Stimulated activated CD4-positive, alpha-beta T cell treated with anti-CD3 and anti-CD28 coated beads, Interleukin-1b, Interleukin-23, amount 100 ng/mL, for 1 hour (primary cell): ENCODE measurements at places on chromosomes 3 and 15.

DNA sequence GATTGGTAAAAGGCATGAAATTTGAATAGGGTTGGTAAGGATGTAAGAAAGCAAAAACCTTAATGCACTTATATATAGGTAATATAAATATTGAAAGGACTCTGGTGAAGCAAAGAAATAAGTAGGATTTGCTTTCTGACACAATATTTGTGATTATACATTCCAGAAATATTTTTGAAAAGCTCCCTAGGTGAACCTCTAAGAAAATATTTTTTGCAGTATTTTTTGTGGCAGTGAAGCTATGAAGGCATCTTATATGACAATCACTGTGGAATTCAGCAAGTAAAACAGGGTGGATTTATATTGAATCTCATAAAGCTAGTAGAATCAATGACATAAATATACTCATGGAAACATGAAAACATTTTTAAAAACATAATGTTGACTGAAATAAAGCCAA, 119.6 kb upstream of the EPHA3 start:
- no peak for DNase-seq

DNA sequence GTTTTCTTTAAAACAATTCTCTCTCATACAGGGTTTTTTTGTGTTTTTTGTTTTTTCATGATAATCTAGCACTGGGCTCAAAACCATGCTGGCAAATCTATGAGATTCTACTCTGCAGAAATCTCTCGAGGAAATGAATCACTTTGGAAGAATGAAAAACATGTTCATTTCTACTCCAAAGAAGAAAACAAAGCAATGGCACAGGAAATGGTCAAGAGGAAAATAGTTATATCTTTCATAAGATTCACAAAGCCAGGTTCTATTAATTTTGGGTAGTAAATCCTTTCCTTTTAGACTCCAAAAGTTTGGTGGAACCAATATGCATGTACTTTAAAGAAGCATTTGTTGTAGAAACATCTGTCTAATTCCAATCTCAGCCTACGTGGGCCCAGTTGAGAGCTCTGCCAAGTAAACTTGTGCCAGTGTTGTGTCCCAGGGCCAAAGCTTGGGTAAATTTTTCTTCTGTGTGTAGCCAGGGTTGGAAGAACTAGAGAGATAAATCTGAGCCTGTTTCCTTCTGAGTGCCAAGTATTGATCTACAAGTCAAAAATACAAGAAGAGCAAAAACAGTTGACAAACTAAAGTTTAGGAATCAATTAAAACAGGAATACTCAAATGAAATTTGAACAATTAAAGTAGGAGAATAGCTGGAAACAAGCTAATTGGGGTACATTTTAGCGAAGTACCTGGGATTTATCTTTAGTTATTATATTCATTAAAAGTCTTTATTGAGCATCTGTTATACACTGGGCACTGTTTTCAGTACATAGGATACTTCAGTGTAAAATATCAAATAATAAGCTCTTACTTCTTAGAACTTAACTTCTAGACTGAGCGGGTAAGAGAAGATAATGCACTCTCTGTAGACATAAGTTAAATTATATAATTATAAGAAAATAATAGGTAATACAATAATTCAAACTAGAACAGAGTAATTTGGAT, 657.5 kb upstream of the NECTIN3 start:
- DNase-seq = no peak

DNA sequence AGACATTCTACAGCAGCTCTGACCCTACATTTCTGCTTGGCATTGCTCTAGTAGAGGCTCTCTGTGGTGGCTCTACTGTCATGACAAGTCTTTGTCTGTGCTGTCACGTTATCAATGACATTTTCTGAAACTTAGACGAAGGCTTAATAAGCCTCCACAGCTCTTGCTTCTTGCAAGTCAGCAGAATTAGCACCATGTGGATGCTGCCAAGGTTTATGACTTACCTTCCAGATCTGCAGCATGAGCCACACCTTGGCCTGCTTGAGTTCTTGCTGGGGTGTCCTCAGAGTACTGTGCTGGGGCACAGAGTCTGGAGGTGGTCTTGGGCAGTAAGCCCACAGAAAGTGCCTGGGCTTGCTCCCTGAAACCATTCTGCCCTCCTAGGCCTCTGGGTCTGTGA, 9.8 kb downstream of the RTP1 start:
- no peak for DNase-seq

- DNase-seq = no peak
Observed at GRCh38 chr3:149534082-149534481, 59.6 kb downstream of the TM4SF4 start.

DNA sequence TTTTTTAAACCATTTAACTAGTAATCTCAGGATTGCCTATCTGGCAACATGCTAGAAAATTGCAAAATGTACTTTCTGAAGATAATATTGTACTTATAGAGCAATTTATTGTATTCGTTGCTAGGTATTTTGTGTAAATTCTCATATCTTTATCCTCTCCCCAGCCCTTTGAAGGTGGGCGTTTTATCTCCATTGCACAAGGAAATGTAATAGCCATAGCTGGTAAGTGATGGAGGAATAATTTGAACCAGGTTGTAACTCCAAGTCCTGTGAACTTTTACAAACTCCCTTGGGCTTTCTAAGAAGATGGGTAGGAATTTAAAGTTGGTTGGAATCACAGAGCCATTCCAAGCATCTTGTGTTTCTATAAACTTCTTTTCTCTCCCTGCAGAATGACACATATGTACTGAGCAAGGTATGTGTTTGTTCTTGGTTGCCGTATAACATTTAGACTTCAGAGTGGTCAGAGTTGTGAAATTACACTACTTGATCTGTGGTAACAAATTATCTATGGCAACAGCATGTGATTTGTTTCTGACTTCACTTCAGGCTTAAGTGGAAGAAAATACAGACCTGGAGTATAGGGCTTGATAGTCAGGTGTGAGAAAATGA, 170.9 kb downstream of the AKAP13 start:
- no peak for DNase-seq

DNA sequence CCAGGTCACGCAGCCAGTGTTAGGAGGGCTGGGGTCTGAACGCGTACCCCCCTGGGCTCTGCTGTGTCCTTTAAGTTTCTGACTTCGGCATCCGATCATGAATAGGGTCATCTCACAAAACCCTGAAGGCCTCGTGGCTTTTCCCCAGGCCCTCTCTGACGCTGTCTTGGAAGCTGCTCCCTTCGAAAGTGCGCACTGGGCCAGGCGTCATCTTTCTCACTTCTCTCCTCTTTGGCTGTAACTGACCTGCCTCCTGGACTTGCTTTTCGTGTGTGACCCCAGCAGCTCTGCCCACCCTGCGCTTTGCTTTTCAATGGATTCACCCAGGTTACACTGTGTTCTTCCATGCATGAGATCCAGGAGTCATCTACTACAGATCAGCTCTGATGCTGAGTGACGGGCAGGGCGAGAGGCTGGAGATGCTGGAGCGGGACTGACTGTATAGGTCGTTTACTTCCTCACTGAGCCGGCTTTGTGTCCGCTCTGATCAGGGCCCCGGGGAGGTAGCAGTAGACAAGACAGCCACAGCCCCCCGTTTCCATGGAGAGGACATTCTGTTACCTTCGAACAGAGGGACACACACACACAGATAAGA, 45.0 kb upstream of the PCSK6 start:
- DNase-seq = no peak

GRCh38 chr3:118400886-118401285, 633.8 kb downstream of the IGSF11 start:
- DNase-seq = no peak

DNA sequence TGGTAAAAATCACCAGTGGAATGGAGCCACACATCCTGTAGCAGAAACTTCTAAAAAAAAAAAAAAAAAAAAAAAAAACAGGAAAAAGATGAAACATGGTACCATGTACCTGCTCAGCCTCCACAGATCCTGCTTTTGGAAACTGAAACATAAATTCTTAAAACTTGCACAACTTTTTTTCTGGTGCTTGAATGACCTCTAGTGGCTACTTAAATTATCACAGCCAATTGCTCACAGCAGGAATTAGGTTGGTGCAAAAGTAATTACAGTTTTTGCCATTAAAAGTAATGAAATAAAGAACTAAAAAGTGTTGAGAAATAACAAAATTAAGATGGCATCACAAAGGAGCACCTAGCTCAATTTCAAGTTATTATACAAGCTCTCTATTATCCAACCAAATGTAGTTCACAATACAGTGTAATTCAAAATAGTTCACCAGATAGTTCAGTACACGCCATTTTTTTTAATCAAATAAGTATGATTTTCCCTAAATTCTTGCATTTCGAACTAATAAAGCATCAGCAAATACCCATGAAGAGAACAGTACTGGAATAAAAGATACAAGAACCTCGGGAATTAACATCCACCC, 80.6 kb downstream of the ULK4 start:
- DNase-seq = no peak

- DNase-seq = no peak
Observed at GRCh38 chr15:56759450-56759845, 26.1 kb upstream of the ZNF280D start.

DNA sequence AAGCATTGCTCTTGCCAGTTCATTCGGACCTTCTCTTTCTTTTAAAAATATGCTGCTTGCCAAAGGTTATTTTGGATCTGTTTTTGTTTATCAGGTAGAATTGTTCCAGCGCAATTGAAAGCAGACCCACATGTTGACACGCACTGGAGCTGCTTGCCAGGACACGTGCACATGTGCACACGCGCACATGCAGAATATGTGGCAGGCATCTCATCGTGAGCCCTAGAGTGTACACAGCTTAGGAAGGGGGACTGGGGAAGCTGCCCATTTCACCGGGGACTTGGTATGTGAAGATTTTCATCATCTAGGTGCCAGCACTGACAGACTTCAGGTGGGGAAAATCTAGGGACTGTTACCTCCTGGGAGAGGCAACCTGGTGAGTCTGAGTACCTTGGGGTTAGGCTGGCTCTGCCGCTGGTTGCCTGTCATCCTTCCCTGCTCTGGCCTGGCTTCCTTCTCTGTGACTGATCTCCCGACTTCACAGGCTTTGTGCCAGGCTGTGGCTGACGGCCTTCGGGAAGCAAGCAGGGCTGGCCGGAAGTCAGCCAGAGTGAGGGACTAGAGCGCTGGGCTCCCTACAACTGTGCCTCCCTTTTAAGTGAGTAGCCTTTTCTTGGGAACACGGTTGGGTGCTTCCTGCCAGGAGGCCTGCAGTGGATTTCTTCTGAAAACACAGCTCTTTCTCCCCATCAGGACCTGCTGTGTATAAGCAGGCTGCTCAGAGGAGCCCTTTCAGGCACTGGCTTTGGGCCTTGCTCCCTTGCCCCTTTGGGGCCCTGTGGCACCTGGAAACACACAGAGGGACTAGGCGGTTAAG, 129.3 kb downstream of the EEFSEC start:
- DNase-seq = no peak

- no peak for DNase-seq
Observed at GRCh38 chr3:107753494-107753893, 230.7 kb downstream of the BBX start.

- no peak for DNase-seq
Observed at GRCh38 chr3:110485389-110485788, 586.2 kb upstream of the NECTIN3 start.

- DNase-seq = no peak
Observed at GRCh38 chr3:47452453-47453215, 23.1 kb downstream of the SCAP start.

DNA sequence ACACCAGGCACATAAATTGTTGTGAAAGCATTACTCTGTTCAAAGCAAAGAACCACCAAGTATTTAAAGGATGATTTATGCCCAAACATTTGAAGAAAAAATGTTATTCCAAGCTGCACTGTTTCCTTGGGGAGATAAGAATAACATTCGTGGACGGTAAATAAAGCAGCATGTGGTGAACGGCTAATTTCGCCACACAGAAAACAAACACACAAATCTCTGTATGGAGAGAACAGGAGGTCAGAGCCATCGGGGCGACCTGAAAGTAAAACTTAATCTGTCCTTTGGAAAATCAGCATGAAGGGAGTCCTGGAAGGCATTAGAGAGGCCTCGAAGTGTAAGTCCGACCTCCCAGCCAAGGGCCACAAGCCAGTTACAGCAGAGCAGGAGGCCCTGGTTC, 27.1 kb upstream of the GABRG3 start:
- DNase-seq = no peak

- DNase-seq = no peak
Observed at GRCh38 chr3:45779746-45780735, 16.3 kb downstream of the SLC6A20 start.

- no peak for DNase-seq
Observed at GRCh38 chr3:195616681-195617080, 32.9 kb upstream of the APOD start.

DNA sequence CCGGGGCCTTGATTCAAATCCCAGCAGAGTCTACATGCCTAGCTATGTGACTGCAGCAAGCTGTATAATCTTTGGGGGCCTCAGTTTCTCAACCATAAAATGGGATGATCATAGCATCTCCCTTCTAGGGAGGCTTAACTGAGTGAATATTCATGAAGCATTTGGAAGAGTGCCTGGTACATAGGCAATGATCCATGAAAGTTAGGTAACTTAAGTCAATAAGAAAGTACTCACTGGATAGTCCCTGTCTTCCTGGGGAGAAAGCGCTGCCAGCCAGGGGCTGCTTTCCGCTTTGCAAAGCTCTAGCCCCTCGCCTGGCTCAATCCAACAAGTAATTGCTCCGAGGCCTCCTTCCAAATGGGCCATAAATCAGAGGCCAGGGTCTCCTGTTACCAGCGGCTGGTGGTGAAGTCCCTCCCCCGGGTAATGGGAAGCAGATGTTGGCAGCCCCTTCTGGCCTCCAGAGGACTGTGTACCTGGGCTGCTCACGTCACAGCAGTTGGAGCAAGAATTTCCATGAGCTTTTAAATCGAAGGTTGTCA, 521.9 kb upstream of the PROK2 start:
- DNase-seq = no peak

- DNase-seq = no peak
Observed at GRCh38 chr3:46670000-46670890, 23.2 kb downstream of the ALS2CL start.

DNA sequence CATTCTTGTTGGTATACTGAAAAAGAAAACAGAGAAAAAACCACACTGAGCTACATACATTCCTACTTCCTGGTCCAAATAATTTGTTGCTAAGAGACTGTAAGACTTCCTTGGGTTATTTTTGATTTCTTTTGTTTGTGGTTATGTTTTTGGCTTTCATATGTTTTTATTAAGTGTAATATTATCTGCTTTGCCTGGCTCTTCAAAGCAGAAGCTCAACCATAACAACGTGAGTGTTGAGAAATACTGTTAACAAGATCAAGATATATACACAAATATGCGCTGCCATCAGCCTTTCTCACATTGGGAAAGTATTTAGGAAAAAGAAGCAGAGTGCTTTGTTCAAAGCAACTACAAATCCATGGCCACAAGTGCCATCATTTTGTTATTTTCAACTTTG, 556.2 kb upstream of the CBLB start:
- DNase-seq = no peak

GRCh38 chr3:197306374-197307086, 8.1 kb upstream of the DLG1 start:
- DNase-seq = no peak

DNA sequence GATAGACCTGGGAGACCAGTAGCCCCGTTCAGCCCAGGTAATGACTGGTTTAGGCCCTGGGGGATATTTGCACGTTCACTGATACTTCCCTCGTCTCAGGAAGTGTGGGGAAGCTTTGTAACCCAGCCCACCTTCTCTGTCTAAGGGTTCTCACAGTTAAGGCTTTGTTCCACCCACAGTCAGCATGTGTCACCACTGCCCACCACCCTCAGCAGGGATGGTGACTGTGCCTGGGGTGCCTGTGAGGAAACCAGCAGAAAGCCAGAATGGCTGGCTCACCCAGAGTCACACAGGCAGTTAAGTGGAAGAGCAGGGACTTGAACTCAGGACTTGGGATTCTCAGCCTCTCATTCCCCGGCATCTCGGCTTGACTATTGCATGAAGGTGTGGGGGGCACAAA, 5.2 kb downstream of the KBTBD13 start:
- no peak for DNase-seq
